ENCODE measurements at places on chromosomes 7 and 10.

- DNase-seq, result no peak
Observed at GRCh38 chr7:156206174-156206573, 393.9 kb upstream of the SHH start.

GRCh38 chr7:1558841-1559625 lies 3.0 kb upstream of the TMEM184A start:
- no peak for DNase-seq

GRCh38 chr10:22657024-22657423 lies 57.4 kb downstream of the PIP4K2A start:
- DNase-seq, result no peak

DNA sequence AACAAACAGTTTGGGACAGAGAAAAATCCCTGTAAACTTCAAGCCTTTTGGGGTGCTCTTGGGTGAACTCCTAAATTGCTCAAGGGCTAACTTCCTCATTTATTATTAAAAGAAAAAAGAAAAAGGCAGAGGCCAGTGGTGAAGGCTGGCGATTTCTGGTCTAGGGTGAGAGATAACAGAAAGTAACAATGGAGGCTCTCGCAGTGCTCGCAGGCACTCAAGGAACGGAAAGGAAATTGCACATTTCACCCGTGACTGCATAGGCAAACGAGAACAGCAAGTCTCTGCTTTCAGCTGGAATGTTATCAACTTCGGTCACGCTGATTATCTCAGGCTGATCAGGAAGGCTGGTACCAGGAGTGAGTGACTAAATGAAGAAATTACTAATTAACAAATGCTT lies 70.7 kb downstream of the PRKAG2 start:
- no peak for DNase-seq

DNA sequence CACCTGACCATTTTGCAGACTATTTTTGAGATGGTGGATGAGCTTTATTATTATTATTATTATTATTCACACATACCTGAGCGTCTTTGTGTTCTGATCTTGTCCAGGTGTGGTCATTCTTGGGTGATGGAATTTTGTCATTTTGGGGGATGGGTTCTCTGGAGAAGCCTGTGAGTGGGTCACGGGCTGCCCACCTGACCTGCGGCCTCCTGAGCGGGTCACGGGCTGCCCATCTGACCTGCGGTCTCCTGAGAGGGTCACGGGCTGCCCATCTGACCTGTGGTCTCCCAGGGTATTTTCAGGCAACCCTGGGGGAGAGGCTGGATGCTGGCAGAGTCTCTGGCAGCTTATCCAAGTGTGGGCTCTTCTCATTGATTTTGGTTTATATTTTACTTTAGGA lies 7.3 kb downstream of the SCART1 start:
- DNase-seq, result no peak

GRCh38 chr7:4722960-4723630 lies 41.0 kb downstream of the FOXK1 start:
- no peak for DNase-seq

DNA sequence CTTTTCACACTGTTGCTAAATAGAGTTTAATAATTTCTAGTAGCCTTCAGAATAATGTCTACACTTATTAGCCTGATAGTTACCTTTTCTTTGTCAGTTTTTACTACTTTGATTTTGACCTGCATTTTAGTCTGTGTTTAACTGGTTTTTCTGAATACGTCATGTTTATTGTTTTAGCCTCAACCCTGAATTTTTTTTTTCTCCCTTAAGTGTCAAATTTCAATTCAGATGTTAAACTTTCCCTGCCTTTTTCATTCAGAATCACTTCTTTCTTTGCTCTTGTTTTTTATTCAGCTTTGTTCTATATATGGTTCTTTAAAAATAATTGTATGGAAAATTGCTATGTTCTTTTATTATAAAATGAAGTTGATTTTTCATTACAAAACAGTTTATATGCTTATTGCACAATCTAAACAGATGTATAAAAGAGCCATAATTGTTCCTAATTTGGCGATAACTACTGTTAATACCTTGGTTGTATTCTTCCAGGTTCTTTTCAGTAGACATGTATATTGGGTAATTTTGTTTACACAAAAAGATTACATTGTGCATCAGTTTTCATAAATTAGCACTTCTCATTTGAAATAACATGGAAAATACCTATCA lies 159.7 kb downstream of the ADK start:
- DNase-seq, result no peak

GRCh38 chr7:55052741-55053427 lies 34.1 kb downstream of the EGFR start:
- no peak for DNase-seq

DNA sequence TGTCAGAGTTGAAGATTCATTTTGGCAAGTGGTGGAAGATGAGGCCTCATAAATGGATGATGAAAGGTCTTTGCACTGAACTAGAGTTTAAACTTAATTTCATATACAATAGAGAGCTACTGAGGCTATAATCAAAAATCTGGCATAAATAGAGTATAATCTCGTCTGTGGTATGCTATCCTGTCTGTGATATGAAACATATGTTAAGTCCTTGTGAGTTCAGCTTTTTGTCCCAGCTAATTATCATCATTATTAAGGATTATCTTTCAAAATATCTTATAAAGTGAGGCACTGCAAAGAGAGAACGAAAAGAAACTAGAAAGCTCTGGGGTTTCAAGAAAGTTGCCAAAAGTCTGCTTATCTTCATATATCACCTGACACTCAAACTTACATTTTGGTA lies 83.4 kb downstream of the GAD2 start:
- DNase-seq, result no peak

DNA sequence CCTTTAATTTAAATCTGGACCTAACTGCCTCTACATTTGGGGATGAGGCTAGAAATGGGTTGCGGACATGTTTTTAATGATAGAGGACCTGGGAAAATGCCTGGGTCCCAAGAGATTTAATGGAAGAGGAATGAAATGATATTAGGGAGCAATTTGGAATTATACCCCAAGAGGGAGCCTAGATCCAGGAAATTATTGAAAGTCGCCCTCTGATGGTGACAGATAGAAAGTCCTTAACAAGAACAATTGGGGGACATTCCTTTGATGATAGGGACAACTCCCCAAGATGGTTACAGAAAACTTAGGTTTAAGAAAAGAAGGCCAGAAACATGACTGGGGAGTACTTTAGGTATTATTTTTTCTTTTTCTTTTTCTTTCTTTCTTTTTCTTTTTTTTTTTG lies 9.5 kb upstream of the TSGA13 start:
- DNase-seq, result no peak

DNA sequence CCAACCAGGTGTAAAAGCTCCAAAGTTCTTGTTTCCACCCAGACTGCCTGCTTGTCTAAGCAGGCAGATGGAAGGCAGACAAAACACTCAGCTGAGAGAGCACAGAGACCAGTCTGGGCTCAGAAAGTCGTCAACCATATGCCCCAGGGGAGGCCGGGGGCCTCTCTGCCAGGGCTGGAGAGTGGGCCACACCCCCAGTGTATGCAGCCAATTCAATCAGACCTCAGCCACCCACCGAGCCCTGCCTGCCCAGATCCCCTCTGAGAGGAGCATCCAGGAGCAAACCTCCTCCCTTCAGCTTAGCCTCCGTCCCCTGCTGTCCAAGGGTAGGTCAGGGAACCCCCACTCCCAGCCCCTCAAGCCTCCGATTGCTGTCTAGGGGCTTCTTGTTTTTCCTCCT lies 196.3 kb downstream of the LSM5 start:
- no peak for DNase-seq

DNA sequence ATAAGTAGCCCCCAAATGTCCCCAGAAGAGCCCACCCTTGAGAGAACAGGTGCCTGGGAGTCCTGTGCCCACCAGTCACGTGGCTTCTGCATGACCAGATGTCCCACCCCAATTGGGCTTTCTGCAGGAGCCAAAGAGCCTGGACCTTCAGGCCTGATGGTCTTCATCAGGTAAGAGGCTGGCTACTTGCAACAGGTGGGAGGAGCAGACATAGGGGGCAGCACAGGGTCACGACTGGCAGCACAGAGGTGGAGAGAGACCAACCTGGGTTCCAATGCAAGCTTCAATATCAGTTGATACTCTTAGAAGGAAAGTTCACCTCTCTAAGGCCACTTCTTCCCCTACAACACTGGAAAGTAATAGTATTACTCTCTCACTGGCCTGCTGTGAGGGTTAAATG lies 288.0 kb downstream of the ELMO1 start:
- DNase-seq, result no peak

DNA sequence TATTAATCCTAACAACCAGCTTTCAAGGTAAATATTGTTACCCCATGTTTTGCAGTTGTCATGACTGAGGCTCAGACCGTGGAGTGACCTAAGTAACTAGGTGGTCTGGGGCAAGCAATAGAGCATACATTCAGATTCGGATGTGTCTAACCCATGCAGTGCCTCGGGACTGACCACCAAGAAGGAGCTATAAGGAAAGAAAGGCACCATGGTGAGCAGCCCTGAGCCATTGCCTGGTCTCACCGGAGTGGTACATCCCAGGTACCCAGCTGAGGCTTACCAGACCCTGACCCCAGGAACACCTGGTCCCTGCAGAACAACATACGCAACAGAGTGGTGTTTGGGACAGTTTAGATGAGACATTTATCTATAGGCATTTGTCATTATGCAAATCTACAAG lies 175.5 kb upstream of the ZMIZ1 start:
- no peak for DNase-seq

- DNase-seq, result no peak
Observed at GRCh38 chr10:100282907-100283306, 3.6 kb downstream of the BLOC1S2 start.

- peak; percentile 0 for DNase-seq
Observed at GRCh38 chr7:31488562-31489203, 25.2 kb upstream of the ITPRID1 start.

DNA sequence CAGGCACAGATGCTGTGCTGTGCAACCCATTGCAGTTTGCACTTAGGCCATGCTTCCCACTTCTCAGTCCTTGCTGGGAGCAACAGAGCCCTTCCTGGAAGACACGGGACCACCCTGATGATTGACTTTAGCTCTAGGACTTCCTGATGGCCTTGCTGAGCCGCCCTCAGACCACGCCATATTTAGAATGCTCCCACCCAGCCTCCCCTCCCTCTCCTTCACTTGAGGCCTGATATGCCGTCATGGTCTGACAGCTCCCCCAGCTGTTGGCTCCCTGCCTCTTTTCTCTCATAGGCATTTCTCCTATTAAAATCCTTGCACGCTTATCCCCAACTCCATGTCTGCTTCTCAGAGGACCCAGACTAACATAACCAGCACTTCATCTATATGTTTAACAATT lies 29.4 kb upstream of the GATAD1 start:
- no peak for DNase-seq

DNA sequence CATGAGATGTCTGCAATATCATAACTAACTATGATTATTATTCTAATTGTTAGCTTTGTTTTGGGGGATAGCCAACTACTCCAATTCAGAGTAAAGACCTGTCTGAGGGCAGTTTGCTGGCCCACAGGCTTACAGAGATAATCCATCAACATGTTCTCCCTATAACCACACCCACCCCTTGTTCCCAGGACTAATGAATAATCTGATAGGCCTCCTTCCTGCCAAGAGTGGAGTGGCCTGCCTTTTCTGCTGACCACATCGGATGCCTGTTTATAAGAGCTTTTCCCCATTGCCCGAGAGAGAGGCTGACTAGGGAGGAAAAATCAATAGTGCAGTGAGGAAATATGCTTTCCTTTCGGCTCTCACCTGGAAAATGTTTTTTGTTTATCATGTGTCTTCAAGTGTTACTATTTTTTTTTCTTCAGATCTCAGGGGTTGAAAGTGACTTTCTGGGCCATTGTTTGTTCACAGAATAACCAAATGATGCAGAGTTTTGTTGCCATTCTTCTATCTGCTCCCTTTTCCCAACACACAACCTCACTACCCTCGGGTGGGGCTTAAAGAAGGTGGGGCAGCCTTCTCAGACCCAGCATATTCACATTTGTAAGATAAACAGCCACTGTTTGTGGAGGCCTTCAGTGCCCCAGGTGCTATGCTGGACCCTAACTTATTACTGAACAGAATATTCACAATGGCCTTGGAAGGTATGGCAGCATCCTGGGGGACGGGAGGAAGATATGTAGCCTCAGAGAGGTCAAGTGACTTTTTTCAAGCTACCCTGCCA lies 38.4 kb downstream of the PLPP4 start:
- no peak for DNase-seq

DNA sequence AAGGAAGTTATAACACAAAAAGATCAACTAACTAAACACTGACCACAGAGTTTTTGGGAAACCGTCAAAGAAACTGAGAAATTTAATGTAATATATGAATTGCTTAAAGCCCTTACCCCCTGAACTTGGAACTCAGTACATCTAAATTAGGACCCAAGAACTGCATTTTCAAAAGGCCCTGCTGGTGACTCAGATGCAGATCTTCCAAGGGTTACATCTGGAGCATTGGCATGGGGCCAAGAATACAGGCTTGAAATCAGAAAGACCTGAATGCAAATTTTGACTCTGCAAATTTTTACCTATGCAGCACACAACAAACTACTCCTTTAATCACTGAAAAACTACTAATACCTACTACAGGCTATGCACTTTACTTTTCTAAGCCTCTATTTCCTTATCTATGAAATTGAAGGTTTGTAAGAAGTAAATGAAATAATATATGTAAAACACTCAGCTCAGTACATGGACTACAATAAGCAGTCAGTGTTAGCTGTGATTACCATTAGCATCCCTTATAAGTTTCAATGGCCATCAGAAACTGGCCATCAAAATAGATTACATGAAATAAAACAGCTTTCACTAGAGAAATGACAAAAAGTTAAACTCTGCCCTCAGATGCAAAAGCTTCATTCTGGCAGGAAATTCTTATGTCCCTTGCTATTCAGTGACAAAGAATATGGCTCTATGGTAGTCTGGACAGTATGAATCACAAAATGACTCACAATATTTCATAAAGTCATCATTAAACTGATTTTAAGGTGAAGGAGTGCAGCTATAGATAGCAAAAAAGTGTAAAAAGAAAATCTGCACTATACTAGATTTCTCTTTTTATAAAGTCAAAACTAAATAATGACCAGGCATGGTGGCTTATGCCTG lies 43.6 kb downstream of the NSUN6 start:
- DNase-seq, result no peak

- no peak for DNase-seq
Observed at GRCh38 chr10:1212571-1213141, 156.5 kb downstream of the WDR37 start.

GRCh38 chr10:112605063-112605462 lies 158.0 kb downstream of the VTI1A start:
- no peak for DNase-seq

DNA sequence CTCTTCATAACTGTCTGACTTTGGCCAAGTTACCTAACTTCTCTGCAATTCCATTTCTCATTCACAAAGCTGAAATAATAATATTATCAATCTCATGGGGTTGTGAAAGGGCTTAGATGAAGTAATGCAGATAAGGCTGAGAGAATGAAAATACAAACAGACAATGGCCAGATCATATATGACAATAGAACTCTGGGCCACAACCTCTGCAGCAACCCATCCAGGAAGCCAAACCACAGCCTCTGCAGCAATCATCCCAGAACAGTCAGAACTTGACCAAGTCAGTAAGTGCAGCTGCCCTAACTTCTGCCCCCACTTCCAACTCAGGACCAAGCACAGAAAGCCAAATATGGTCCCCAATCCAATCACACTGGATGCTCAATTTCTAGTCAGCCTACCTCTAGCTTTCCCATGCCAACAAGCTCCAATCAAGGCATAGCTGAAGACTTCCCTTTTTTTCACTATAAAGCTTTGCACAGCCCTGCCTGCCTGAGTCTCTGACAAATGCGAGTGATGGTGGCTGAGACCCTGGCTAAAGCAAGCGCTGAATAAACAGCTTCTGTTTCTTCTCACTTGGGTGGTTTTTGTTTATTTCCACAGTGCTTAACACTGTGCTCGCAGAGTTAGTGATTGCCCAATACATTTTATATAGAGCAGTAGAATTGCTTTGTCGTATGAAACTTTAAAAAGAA lies 34.8 kb upstream of the TNPO3 start:
- DNase-seq, result no peak

- peak; percentile 36 for DNase-seq
Observed at GRCh38 chr7:151876899-151877777, at the start of gene PRKAG2. PRKAG2 (minus strand) TSS chr7:151877115; CDS start chr7:151876620, 495 bp downstream.
